ENCODE measurements at places on chromosomes 5 and 9. TPM values are rescaled to one million over a fixed set of nuclear protein-coding genes. Genes with fewer than 3 reads are reported as not detected.

Gene SLC1A3
- 0.19 TPM for total RNA-seq

Gene CDKN2B-AS1
- 0.75 TPM for total RNA-seq

Gene LRRC19
- total RNA-seq: not detected

Gene SLC36A3
- total RNA-seq: not detected

Gene PCDHGA10
- 3.9 TPM for total RNA-seq

Gene PRELID2
- 27.3 TPM for total RNA-seq

Gene CAMK2A
- not detected for total RNA-seq

Gene NPR3
- 0.27 TPM for total RNA-seq

Gene TRIM7
- total RNA-seq: 12.8 TPM

Gene EGFL7
- 318 TPM for total RNA-seq

Gene PCA3
- total RNA-seq: 0.90 TPM
